ENCODE measurements at places on chromosomes 3 and 15. TPM values are rescaled to one million over a fixed set of nuclear protein-coding genes. Genes with fewer than 3 reads are reported as not detected.

Gene RBM5
- total RNA-seq = 154 TPM

Gene FEZF2
- not detected for total RNA-seq

Gene NR2F2
- 255 TPM for total RNA-seq

Gene GOLGA8H
- not detected for total RNA-seq

Gene PLCB2
- total RNA-seq = 10.2 TPM

GRCh38 chr3:32641356-32641755, 43.6 kb upstream of the CNOT10 start:
- DNase-seq = no peak
- H3K27ac ChIP-seq = no peak overlapping the region
- no peak overlapping the region for H3K4me3 ChIP-seq
- H3K4me1 ChIP-seq = no peaks in the 10 kb centered on the region
- no peaks in the 10 kb centered on the region for H3K36me3 ChIP-seq
- no peaks in the 10 kb centered on the region for H3K27me3 ChIP-seq

GRCh38 chr15:62402687-62403086, 237.6 kb upstream of the C2CD4B start:
- no peaks in the 10 kb centered on the region for H3K27me3 ChIP-seq
- DNase-seq = no peak
- no peaks in the 10 kb centered on the region for H3K36me3 ChIP-seq

- no peak overlapping the region for H3K27ac ChIP-seq
- H3K4me1 ChIP-seq = no peaks in the 10 kb centered on the region
- no peaks in the 10 kb centered on the region for H3K36me3 ChIP-seq
- DNase-seq = no peak
Observed at GRCh38 chr15:95196176-95196915, 965.0 kb downstream of the MCTP2 start.

DNA sequence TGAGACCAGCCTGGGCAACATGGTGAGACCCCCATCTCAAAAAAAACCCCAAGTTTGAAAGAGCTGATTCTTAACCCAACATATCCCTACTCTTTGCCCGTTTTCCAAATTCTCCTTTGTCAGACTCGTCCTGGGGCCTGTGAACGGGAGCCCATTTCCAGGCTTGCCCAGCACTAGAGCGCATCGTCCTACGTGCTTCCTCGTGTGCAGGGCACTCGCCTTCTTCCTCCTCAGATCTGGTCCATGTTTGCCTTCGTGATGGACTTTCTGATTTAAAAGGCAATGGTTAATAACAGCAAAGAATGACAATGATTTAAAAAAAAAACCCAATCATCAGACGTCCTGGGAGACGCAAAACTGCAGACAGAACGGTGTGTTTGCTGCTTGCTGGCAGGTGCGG, 10.1 kb downstream of the MELTF start:
- no peak overlapping the region for H3K4me3 ChIP-seq
- DNase-seq = no peak
- H3K27ac ChIP-seq = no peak overlapping the region
- no peaks in the 10 kb centered on the region for H3K4me1 ChIP-seq
- H3K27me3 ChIP-seq = no peaks in the 10 kb centered on the region
- no peaks in the 10 kb centered on the region for H3K36me3 ChIP-seq

- peaks cover 4% of the 10 kb centered on the region for H3K4me1 ChIP-seq
- no peaks in the 10 kb centered on the region for H3K27me3 ChIP-seq
- H3K36me3 ChIP-seq = no peaks in the 10 kb centered on the region
- H3K4me3 ChIP-seq = no peak overlapping the region
- DNase-seq = no peak
Observed at GRCh38 chr15:96124436-96124835, 206.1 kb upstream of the NR2F2 start.

DNA sequence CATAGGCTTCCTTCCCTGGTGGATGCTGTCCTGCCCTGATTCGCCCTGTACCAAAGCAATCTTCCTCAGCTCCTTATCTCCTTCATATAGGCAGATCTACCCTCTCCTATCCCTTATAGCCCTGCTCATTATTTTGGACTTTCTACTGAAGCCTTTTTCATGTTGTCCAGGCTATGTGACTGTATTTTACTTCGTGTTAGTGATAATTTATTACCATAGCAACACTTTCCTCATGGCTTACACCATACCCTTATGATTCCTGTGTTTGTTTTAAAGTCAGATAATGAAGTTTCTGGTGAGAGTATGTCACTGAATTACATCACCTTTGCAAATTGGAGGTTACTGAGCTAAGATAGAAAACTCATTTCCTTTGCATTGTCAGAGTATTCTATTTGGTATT, 352.6 kb downstream of the NLGN1 start:
- H3K4me3 ChIP-seq = no peak overlapping the region
- no peaks in the 10 kb centered on the region for H3K27me3 ChIP-seq
- H3K4me1 ChIP-seq = no peaks in the 10 kb centered on the region

- H3K4me3 ChIP-seq = no peak overlapping the region
- H3K36me3 ChIP-seq = no peaks in the 10 kb centered on the region
- no peak overlapping the region for H3K27ac ChIP-seq
- no peaks in the 10 kb centered on the region for H3K27me3 ChIP-seq
- DNase-seq = no peak
Observed at GRCh38 chr15:34883042-34883441, 86.5 kb downstream of the AQR start.

DNA sequence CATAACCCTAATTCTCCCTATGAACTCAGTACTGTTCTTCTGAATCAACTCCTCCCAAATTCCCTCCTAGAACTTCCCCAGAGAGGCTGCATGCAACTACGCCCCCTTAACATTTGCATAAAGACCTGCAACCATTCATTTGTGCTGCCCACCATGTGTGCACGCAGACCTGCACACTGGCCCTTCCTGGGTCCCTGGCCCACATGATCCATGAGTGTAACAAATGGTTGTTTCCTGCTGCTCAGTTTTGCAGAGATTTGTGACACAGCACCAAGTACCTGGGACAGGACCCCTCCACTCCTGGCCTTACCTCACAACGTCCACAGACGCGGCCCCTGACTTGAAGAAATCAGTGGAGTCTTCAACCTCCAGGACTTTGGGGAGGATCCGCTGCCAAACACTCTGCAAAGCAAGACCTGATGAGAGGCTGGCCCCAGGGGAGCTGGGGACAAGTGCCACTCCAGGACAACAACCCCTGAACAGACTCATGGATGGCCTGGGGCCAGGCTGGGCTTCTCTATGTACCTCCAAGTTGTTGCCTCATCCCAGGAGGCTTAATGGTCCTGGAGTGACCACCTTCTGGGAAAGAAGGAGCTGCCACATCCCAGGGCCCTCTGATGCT, 33.8 kb downstream of the ALDH1L1 start:
- peak; percentile 8 for DNase-seq
- H3K36me3 ChIP-seq = no peaks in the 10 kb centered on the region
- H3K4me3 ChIP-seq = no peak overlapping the region
- H3K27ac ChIP-seq = no peak overlapping the region
- no peaks in the 10 kb centered on the region for H3K4me1 ChIP-seq

GRCh38 chr3:73399106-73399505, 225.6 kb downstream of the PDZRN3 start:
- H3K27ac ChIP-seq = peak overlapping the region; percentile 81
- DNase-seq = no peak
- H3K27me3 ChIP-seq = no peaks in the 10 kb centered on the region
- peaks cover 13% of the 10 kb centered on the region for H3K4me1 ChIP-seq
- no peak overlapping the region for H3K4me3 ChIP-seq
- no peaks in the 10 kb centered on the region for H3K36me3 ChIP-seq

- no peaks in the 10 kb centered on the region for H3K27me3 ChIP-seq
- H3K4me1 ChIP-seq = no peaks in the 10 kb centered on the region
- peak overlapping the region; percentile 29 for H3K4me3 ChIP-seq
- peak; percentile 18 for DNase-seq
- H3K27ac ChIP-seq = peak overlapping the region; percentile 91
- H3K36me3 ChIP-seq = no peaks in the 10 kb centered on the region
Observed at GRCh38 chr3:107598926-107599771, 76.4 kb downstream of the BBX start.

- no peaks in the 10 kb centered on the region for H3K36me3 ChIP-seq
- H3K27me3 ChIP-seq = no peaks in the 10 kb centered on the region
- H3K4me3 ChIP-seq = no peak overlapping the region
- DNase-seq = no peak
- H3K4me1 ChIP-seq = no peaks in the 10 kb centered on the region
Observed at GRCh38 chr3:72664184-72664975, 183.9 kb downstream of the SHQ1 start.

DNA sequence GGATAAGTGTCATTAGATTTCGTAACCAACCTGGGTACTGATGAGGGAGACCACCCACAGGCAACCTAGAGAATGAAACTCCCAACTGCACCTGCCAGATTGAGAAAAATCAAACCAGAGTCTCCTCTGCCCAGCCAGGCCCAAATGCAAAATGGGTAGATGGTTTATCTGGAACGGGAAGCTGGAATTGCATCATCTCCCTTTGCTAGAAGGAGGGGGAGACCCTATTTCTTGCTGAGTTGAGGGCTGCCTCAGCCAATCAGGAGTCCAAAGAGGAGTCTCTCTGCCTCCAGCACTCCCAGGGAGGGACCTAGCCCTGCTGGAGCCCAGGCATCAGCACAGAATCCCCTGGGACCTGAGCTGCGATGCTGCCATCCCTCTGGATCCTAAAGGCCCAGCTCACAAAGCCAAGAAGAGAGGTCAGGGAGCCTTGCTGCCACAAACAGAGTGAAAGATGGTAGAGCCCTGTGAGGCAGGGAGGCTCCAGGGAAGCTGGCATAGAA, 8.1 kb downstream of the RMDN3 start:
- H3K4me3 ChIP-seq = no peak overlapping the region
- no peaks in the 10 kb centered on the region for H3K36me3 ChIP-seq
- no peaks in the 10 kb centered on the region for H3K27me3 ChIP-seq
- H3K27ac ChIP-seq = no peak overlapping the region

DNA sequence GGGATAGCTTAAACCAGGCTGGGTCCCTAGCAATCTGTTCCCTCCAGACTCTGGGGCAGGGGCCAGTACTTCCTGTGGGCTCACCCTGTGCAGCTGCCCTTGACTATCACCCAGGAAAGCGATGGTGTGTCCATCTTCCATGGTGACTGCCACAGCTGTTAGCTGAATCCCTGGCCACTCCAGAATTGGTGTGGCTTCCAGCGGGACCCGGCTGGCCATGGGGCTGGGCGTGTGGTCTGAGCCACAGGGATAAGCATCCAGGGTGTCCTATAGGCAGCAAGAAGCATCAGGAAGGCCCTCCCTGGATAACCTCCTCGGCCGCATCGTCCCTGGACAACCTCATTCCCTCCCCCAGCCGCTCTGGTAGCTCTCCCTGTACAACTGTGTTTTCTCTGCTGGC, 7.2 kb downstream of the PLXNB1 start:
- peaks cover 19% of the 10 kb centered on the region for H3K4me1 ChIP-seq
- no peaks in the 10 kb centered on the region for H3K36me3 ChIP-seq
- H3K27me3 ChIP-seq = no peaks in the 10 kb centered on the region
- peak overlapping the region; percentile 12 for H3K27ac ChIP-seq
- no peak overlapping the region for H3K4me3 ChIP-seq
- no peak for DNase-seq

- no peak overlapping the region for H3K27ac ChIP-seq
- no peaks in the 10 kb centered on the region for H3K27me3 ChIP-seq
- H3K4me3 ChIP-seq = no peak overlapping the region
- H3K36me3 ChIP-seq = no peaks in the 10 kb centered on the region
- DNase-seq = no peak
Observed at GRCh38 chr3:156409694-156410093, 145.2 kb downstream of the SSR3 start.

DNA sequence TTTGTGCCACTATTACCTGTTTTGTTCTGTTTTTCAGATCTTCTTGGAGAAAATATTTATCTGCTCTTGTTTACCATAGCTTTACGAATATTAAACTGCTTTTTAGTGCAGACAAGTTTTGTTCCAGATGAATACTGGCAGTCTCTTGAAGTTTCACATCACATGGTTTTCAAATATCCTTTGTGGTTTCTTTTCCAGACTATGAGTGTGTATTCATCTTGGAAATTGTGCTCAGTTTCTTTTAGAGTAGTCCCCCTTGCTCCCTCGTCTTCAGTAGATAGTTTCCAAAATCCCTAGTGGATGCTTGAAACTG, 1.2 kb downstream of the PIGB start:
- H3K4me3 ChIP-seq = no peak overlapping the region
- H3K36me3 ChIP-seq = no peaks in the 10 kb centered on the region
- H3K4me1 ChIP-seq = no peaks in the 10 kb centered on the region
- no peaks in the 10 kb centered on the region for H3K27me3 ChIP-seq

- no peak overlapping the region for H3K4me3 ChIP-seq
- no peaks in the 10 kb centered on the region for H3K36me3 ChIP-seq
- H3K27me3 ChIP-seq = no peaks in the 10 kb centered on the region
- H3K27ac ChIP-seq = no peak overlapping the region
- H3K4me1 ChIP-seq = no peaks in the 10 kb centered on the region
Observed at GRCh38 chr3:191320316-191320715, 8.9 kb upstream of the CCDC50 start.

DNA sequence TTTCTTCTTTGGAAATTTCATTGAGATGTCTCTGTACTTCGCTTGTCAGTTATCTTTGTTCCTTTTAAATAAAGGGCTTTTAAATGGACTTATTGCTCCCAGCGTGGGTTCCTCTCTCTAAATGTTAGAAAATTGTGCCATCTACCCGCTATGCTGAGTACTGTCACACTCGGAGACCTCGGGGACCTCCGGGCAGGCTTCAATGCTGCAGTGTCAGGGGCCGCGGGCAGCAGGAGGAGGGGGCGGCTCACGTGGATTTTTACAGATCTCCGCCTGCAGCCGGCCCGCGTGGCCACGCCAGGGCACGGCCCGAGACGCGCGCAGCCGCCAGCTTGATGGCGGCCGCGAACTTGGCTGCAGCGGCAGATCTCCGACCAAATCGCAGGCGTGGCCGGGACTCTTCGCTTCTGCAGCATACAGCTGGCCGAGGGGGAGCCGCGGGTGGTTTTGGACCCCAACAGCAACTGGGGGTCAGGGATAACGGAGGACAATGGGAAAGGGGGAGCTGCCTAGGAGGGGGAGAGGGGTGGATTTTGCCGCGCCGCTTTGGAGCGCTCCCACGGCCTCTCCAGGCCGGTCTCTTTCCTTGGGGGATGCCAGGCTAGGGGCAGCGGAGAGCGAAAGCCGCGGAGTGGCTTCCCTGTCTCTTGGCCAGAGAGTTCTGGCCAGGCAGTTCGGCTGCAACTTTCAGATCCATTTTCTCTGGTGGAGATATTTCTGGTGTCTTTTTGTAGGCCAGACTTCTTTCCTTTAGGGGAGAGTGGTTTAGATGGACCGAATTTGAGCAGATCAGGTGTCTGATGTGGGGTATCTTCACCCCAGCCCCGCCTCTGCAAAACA, 15.3 kb downstream of the NR2F2 start:
- DNase-seq = peak; percentile 86
- H3K27ac ChIP-seq = peak overlapping the region; percentile 94
- H3K4me1 ChIP-seq = no peaks in the 10 kb centered on the region
- H3K27me3 ChIP-seq = no peaks in the 10 kb centered on the region

GRCh38 chr15:80578206-80578595, 116.9 kb upstream of the ABHD17C start:
- H3K27ac ChIP-seq = no peak overlapping the region
- no peak for DNase-seq
- H3K4me1 ChIP-seq = no peaks in the 10 kb centered on the region
- H3K36me3 ChIP-seq = no peaks in the 10 kb centered on the region

- DNase-seq = no peak
- H3K4me1 ChIP-seq = no peaks in the 10 kb centered on the region
- H3K27ac ChIP-seq = no peak overlapping the region
- no peak overlapping the region for H3K4me3 ChIP-seq
- H3K27me3 ChIP-seq = no peaks in the 10 kb centered on the region
Observed at GRCh38 chr3:18066899-18067582, 324.6 kb upstream of the TBC1D5 start.
